ENCODE measurements at places on chromosomes 2 and 18.

GRCh38 chr2:65231892-65232477 is 4.4 kb downstream of the ACTR2 start:
- no peak for DNase-seq

DNA sequence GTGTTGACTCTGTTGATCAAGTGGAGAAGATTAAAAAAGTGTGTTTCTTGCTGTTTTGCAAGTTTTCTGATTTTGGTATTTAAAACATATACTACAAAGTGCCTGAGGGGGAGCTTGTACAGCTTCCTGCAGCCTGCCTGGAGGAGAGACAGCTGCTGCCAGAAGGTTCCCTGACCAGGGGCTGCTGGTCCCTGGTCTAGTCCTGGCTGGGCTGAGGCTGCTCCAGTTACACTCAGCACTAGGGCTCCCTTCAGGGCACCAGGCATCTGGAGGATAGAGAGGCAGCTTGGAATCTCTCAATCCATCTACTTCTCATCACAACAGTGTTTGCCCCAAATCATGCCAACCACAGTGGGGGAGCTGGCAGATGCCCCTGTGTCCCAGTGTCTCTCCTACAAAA is 4.8 kb downstream of the MC2R start:
- no peak for DNase-seq

GRCh38 chr2:28345619-28346018 is 47.0 kb upstream of the FOSL2 start:
- DNase-seq, result no peak

GRCh38 chr18:34909637-34910364 is 131.4 kb upstream of the MAPRE2 start:
- DNase-seq, result no peak

DNA sequence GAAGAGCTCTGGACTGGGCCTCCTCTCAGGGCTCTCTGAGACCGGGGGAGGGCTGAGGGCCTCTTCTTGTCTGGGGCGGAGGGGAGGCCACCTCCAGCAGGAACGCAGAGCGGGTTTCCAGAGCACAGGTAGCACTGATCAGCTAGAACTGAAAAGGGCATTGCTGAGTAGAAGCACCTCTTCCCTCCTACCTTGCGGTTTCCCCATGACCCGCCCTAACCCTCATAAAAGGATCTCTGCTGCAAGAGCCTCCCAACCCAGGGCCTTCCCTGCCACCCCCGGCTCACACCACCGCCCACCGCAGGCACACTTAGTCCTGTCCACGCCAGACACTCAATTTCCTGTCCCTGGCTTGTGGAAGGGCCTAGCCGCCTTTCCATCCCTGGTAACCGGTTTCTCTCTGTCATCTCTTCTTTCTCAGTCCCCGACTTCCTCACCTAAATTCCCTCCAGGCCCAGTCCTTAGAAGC is 966 bp downstream of the ADCY3 start:
- no peak for DNase-seq

GRCh38 chr2:171187819-171188218 is 27.1 kb upstream of the TLK1 start:
- DNase-seq, result no peak

GRCh38 chr18:63783394-63783793 is 8.2 kb downstream of the SERPINB7 start:
- DNase-seq, result no peak

- DNase-seq, result no peak
Observed at GRCh38 chr2:238015705-238016104, 45.1 kb upstream of the SCLY start.

DNA sequence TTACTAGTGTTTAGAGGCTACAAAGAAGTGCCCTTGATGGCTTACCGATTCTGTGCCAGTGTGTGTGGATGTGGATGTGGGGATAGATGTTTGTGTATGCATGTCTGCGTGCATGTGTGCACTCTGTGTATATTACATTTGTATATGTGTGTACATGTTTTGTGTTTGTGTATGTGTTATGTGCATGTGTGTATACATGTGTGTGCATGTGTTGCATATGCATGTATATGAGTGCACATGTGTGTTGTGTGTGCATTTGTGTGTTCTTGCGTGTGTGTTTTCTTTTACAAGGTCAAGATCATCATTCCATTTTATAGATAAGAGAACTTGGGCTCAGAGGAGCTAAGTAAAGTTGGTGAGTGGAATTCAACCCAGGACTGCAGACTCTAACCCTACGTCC is 217.1 kb upstream of the PID1 start:
- DNase-seq, result no peak

DNA sequence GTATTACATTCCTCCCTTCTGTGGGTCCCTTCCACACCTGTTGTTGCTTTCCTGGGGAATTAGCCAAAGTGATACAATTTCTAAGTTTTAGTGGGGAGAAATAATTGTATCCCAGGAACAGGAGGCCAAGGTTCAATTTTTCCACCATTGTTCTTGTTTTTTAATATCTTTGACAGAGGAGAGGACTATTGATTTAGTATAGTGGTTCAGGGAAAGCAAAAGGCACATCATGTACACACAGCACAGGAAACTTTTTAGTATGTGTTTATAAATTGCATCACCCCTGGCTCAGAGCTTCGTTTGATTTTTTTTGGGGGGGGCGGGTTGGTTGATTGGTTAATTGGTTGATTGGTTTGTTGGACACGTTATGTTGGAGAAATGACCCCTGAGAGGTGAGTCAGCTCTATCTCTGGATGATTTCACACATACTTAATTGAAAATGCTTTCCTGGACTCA is 431.6 kb downstream of the PID1 start:
- no peak for DNase-seq

GRCh38 chr2:59529726-59530125 is 1023.7 kb downstream of the BCL11A start:
- DNase-seq, result no peak

- no peak for DNase-seq
Observed at GRCh38 chr2:19857806-19858205, 44.0 kb downstream of the TTC32 start.

GRCh38 chr2:9832586-9832985 is 10.7 kb upstream of the TAF1B start:
- no peak for DNase-seq

DNA sequence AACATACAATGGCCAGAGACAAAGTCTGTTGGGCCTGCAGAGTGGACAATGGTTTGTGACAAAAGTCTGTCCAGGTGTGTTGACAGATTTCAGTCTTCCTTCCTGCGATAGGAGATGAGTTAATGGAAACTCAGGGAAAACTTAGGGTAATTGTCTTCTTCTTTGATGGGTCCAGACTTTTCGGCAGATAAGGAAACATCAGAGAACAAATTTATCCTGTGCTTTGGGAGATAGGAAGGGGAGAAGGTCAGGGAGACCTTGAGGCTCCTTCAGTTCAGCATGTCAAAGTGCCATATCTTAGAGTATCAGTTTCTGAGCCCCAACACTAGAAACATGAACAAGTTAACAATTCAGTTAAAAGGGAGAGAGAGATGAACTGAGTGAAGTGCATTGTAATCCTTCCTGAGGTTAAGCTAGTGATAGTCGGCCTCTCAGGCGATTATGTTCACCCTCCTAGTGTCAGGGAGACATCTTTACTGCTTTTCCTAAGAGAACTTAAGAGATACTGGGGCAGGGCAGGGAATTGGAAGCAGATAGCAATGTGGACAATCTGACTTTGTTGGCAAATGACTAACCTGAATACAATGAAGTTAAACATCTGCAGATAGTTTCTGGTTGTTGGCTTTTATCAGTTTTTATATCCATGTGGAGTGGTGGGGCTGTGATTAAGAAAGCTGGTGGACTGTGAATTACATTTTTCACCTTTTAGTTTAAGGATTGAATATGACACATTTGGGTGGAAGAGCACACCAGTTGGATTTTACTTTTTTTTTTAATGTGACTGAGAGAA is 248.8 kb upstream of the FN1 start:
- DNase-seq, result no peak

DNA sequence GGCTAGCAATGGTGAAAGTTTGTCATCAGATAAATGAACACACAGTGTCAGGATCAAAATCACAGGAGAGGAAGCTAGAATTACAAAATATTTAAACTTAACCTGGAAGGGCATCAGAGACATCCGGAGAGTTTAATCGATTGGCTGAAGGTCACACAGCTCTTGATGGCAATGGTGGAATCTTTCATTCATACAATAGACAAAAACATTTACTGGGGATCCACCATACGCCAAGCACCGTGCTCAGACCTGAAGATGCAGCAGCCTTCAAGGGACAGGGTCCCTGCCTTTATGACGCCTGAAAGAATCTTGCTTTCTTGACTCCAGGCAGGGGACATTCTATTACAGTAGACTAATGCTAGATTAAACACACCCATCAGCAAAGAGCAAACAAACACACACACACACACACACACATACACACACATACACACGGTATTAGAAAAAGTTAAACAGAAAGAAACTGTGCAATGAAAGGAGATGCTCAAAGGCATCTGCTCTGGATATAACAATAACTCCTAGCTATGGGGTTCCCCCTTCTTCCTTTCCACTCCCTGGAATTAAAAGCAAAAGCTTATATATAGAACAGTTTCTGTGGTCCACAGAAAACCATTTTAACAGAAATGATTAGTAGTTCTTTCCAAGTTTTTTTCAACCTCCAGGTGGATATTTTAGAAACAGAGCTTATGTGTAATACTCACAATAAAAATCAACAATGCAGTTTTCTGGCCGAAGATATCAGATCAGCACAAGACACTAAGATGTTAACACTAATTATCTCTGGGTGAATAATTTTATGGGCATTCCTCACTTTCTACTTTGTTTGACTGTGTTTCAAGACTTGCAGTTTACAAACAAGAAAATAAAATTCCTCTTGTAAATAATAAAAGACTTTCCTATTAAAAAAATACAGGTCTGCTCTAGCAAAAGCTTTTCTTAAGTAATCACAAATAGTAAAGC is 151.7 kb downstream of the ANKRD44 start:
- no peak for DNase-seq

DNA sequence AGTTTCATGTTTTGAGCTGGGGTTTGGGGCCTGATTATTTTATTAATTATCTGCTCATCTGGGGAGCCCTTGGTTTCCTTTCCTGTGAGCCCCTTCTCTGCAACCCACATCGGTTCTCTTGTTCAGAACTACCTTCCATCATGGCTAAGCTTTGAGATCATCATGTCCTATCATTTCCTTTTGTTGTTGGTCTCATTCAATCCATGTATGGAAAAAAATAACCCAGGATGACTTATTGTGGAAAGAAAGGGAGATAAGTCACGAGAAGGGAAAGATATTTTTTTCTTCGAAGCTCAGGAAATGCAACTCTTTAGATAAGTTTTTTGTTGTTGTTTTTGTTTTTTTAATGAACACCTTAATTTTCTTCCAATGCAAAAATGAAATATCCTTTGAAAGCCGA is 43.7 kb downstream of the EHD3 start:
- DNase-seq, result no peak

- DNase-seq, result no peak
Observed at GRCh38 chr18:4658804-4659203, 203.7 kb upstream of the DLGAP1 start.

GRCh38 chr2:109210431-109211200 is 81.6 kb downstream of the SH3RF3 start:
- DNase-seq, result no peak

DNA sequence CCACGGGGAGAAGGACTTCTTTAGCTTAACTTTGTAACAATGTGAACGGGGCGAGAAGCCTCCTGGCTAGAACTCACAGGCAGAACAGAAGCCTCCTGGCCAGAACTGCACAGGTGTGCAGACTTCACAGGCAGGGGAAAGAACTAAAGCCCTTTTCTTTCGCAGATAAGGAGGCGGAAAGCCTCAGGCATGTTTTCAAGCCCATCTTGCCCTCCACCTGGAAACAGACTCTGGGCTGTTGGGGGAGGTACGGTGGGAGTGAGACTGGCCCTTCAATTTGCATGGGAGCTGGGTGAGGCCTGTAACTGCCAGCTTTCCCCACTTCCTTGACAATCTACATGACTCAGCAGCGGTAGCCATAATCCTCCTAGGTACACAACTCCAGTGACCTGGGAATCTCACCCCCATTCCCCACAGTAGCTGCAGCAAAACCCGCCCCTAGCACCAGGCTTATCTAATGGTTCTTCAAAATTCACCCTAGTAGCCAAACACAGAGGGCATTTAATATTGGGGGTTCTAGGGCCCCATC is 22.9 kb upstream of the ABCA12 start:
- DNase-seq, result no peak
